ENCODE measurements at places on chromosomes 11 and 22.

- no peak for DNase-seq
Measured at GRCh38 chr11:12359761-12360160, 17.6 kb upstream of the PARVA start.

GRCh38 chr11:104442321-104442720 is 278.4 kb upstream of the PDGFD start:
- no peak for DNase-seq

- no peak for DNase-seq
Measured at GRCh38 chr11:11667056-11667455, 45.3 kb upstream of the GALNT18 start.

DNA sequence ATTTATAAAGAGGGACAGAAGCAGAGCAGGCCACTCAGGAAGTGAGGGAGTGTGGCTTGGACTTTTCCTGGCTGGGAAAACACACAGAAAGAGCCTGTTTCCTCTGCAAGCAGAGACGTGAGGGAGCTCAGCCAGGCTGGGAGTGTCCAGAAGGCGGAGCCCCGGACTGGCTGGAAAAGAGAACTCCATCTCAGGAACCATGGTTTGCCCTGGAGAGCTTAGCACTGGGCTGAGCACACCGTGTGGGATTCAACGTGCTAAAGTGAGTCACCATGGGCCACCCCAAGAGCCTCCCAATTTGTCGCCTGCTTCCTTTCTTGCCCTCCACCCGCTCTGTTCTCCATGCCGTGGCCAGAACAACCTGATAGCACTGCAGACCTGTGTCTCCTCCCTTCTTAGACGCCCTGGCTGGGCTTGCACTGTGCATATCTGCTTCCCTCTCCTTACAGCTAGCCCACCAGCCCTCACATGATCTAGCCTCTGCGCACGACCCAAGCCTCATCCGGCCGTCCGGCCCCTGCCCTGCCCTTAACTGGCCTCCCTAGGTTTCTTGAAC is 51.8 kb downstream of the GALNT18 start:
- peak; percentile 74 for DNase-seq

DNA sequence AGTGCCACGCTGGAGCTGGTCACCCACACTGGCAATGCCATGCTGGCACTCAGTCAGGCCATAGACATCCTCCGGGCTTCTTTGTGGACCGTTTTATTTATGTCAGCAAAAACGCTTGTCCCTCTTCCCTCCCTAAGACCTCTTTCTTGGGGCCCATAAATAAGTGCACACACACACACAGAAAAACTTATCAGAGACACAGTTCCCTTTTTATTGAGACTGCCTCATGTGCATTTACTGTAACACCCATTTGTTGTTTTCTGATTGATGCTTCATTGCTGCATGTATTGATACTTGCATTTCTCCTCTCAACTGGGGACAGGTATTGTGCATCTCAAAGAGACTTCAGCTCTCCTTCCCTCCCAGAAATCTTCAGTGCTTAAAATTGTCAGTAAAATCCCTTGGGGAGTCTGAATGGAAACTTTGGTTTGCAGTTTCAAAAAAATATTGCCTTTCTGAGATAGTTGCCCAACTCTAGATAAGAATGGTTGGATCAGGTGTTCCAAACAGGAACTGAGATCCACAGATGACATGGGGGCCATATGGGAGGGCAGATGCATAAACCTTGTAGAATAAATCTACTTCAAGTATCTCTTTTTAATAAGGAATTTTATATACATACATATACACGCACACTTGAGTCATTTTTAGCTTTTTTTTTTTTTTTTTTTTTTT is 50.9 kb downstream of the PPP2R1B start:
- DNase-seq: no peak

Measured in left ventricle myocardium superior (tissue), 1 donor.